ENCODE measurements at places on chromosomes 2 and 18. TPM values are rescaled to one million over a fixed set of nuclear protein-coding genes. Genes with fewer than 3 reads are reported as not detected.

GRCh38 chr2:202204855-202205254, 33.5 kb downstream of the SUMO1 start:
- DNase-seq = no peak

GRCh38 chr2:52181080-52181479, 1149.1 kb upstream of the NRXN1 start:
- no peak for DNase-seq

PLCD4 gene
- 0.93 TPM for total RNA-seq

GRCh38 chr18:69759046-69759445, 188.6 kb downstream of the CD226 start:
- no peak for DNase-seq

SLC66A2 gene
- 40.7 TPM for total RNA-seq
